NCI-H1417 treated with DMSO at 0.1 percent for 48 hours (cell line): ENCODE measurements at places on chromosomes 1 and 21.

DNA sequence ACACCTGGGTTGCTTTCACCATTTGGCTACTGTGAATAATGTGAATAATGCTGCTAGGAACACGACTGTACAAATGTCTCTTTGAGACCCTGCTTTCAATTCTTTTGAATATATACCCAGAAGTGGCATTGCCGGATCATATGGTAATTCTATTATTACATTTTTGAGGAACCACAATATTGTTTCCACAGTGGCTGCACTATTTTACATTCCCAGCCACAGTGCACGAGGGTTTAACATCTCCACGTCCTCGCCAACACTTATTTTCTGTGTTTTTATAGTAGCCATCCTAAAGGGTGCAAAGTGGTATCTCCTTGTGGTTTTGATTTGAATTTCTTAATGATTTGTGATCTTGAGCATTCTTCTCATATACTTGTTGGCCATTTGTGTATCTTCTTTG is 15.7 kb downstream of the FHAD1 start:
- no peak for DNase-seq

DNA sequence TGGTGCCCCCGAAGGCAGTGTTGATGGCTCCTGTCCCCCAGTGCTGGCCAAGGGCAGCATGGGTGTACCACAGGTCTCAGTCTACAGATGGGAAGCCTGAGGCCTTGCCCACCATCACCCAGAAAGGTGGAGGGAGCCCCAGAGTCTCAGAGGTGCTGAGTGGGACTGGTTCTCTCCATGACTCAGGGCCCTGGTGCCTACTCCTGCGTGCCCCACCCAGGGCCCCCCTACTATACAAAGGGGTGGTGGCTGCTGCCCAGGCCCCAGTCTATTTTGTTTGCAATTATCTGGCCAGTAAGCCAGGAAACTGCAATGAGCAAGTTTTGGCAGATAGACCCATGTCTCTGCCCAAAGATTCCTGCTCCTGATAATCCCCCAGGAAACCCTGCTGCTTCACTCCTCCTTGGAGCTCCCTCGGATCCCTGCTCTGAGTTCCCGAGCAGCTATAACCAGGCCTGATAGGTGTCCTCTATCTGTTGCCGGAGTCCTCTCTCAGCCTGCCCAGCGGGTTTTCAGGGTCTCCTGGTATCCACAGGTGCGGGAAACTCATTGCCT is 41.7 kb downstream of the EDN2 start:
- DNase-seq = no peak

DNA sequence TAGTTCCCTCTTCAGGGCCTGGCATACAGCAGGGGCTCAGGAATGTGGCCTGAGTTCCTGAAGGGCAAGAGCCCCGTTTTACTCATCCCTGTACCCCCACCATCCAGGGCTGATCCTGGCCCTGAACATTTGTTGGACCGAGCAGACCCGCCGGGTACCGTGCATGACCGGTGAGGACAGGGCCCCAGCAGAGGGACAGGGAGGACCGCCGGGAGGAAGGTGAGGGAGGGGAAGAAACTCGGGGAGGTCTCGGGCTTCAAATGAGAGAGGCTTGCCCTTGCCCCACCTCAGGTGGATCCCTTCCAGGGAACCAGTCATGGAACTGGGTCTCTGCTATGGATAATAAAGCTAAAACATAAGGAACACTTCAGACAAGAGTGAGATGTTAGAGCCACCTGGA is 167.8 kb upstream of the KLHDC7A start:
- no peak for DNase-seq

DNA sequence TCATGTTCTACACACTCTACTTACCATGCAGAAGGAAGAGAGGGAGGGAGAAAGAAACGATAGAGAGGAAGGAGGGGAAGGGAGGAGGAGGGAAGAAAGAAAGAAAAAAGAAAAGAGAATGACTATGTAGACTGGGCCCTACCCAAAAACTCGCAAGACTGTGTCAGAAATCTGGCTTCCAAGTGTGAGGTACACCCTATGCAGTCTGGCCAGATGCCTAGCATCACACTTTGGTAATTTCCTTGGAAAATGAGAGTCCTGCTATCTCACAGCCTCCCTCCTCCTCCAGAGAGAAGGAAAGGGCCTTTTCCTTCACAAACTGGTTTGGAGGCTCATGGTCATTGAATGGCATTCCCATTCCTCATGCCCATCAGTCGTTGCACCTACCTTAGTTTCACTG is 86.4 kb upstream of the LRRC8D start:
- DNase-seq = no peak

- no peak for DNase-seq
Measured at GRCh38 chr1:194846488-194846887, 1660.1 kb upstream of the B3GALT2 start.

DNA sequence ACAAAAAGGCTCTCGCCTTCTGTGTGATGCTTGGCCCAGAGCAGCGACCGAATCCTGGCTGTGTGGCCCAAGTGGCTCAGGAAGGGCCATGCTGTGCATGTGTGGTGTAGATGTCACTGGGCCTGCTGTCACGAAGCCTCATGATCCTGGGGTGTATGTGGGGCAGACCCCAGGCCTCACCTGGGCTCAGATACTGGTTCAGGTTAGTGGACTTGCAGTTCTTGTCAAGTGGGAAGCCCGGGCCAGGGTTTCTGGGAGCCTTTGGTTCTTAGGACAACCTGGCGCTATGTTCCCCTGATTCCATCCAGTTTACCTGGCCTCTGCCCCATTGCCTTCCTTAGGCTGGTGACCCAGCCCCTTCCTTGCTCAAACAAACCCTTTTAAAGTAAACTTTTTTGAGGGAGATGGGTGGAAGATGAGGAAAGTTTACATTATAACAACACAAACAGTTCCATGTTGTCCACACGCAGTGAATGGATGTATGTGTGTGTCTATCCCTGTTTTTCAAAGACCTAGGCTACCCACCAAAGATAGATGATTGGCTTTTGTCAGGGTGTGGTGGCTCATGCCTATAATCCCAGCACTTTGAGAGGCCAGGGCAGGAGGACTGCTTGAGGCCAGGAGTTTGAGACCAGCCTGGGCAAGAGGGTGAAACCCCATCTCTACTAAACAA is 84.3 kb downstream of the UCK2 start:
- no peak for DNase-seq

DNA sequence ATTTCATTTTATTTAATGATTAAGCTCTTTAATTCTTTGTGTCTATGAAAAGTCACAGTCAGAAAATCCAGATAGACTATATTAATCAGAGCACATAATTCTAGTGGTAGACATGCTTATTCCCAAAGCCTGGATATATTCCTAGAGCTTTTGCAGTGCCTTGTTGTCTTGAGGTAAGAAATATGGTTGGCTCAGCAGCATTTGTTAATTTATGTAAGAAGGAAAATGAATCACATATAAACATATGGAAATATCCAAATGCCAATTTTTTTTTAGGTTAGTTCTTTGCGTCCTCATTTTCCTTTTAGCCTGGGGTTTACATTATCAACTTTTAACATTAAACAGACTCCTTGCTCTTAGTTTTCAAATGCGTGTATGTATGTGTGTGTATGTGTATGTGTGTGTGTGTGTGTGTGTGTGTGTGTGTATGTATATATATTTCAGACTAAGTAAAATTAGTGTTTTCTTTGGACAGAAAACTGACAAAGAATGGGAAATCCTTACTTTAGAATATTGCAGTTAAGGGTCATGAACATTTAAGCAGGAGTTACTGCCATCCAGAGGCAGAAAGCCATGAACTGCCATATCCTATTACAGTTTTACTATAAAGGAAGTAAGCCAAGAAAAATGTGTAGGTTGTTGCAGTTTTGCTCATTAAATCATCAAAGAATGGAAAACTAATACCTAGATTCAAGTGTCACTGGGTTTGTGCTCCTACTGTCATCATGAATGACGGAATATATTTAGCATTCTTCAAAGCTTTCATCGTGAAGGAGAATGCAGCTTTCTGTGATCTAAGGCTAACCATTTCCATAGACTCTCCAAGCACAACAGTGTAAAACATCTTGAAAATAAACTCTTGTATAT is 477.1 kb upstream of the NR5A2 start:
- no peak for DNase-seq

DNA sequence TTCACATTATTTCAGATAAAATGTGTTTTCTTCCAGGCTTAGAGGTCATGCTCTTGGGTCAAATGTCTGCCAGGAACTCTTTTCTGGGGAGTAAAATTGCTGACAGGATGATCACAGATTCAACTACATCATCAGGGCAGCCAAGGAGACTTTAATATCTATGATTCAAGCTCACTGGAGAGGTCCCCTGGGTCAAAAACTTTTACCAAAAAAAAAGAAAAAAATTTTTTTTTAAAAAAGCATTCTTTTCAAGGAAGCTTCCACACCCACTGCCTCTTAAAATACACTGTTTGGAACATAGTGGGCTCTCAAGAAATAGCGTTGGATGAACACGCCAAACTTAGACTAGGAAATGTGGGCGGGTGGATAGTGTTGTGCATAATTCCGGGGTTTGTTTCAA is 81.3 kb downstream of the TIAM1 start:
- DNase-seq = no peak

DNA sequence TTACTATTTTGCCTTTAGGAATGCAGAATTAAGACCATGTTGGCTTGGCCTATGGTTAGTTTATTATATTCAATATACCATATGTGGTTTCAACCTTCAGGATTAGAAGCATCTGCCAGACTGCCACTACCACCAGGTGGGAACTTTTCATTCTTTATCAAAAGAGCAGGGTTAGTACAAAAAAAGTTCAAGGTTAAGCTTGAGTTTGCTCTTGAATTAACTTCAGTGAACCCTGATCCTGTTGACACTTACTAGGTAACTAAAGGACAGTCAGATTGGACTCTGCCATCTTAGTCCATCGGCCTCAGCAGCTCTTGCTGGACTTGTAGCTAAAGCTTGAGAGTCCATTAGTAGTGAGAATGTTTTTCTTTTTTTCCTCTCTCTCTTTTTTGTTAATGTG is 22.1 kb downstream of the CLIC4 start:
- DNase-seq = no peak

GRCh38 chr1:213683529-213683928 is 304.2 kb upstream of the PROX1 start:
- DNase-seq = no peak

DNA sequence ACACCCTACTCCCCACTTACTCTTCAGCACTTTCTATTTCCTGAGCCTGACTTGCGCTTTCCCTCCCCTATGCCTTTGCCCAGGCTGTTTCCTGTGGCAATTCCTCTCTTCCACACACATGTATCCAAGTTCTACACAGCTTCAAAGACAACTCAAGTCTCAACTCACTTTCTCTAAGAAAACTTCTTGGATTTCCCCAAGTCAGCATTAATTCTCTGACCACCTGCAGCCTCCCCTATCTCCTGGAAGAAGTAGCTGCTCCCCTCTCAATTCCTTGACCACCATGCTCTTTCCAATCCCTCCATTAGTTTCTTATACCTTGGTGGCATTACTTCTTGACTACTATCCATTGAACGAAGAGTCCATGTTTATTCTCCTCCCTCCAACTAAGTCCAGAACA is 42.8 kb downstream of the NMNAT2 start:
- DNase-seq = no peak

DNA sequence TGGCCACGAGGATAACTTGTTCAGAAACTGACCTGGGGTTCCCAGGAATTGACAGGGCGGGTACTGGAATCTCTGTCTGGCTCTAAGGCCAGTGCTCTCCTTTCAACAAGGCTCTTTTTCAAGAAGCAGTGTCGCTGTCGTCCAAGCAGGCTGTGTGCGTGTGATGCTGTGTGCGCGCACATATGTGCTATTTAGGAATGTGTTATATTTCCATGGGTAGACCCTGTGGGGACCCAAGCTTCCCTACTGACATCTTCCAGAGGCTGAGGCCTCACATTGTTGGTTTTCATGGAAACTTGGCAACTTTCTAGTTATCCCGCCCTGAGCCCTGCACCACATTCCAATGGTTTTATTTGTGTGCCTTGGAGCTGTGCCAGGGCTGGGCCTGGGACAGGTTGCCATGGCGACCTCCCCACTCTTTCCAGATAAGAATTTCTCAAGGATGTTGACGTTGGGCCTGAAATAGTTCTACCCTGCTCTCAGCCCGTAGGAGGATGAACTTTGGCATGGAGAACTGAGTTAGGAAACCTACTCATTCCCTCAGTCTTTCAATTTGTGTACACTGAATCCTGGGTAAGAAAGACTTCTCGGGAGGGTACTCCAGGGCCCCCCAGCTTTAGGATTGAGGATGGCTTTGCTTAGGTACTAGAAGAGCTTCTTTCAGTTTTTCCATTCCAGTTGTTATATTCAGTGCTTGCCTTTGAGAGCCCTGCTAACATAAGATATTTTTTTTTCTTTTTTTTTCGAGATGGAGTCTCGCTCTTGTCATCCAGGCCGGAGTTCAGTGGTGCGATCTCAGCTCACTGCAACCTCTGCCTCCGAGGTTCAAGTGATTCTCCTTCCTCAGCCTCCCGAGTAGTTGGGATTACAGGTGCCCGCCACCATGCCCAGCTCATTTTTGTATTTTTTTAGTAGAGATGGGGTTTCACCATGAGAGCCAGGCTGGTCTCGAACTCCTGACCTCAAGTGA is 38.8 kb upstream of the SRSF10 start:
- DNase-seq = no peak

DNA sequence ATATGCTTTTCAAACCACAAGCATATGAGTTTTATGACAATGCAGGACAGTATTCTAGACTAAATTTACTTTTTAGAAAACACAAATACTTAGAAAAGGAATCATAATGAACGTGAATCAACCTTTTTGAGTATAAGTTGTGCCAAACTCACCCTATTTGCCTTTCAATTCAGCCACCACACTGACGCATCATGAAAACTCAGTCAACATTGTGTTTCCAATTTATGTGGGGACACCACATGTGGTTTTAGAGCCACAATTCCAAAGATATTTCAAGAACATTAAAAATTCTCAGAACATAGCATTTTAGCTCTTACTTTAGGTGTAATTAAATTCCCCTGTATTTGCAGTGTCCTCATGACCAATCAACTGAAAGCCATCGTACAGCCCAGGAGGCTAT is 118.8 kb downstream of the PTBP2 start:
- no peak for DNase-seq

DNA sequence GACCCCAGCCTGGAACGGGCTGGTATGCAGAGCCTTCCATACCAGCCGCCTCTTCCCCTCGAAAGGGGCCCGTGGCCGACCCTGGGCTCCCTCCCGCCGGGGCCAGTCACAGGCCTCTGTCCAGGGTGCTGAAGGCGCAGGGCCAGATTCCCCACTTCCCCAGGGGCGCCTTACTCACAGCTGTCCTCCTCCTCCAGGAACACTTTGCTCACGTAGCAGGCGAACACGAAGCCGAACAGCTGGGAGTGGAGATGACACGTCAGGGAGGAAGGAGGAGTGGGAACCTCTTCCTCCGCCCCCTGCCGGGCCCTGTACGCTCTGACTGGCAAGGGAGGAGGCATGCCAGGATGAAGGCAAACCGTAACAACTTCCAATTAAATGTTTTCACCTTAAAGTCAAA is 57.3 kb downstream of the NKAIN1 start:
- DNase-seq = no peak
